ENCODE measurements at places on chromosomes 6 and 20.

DNA sequence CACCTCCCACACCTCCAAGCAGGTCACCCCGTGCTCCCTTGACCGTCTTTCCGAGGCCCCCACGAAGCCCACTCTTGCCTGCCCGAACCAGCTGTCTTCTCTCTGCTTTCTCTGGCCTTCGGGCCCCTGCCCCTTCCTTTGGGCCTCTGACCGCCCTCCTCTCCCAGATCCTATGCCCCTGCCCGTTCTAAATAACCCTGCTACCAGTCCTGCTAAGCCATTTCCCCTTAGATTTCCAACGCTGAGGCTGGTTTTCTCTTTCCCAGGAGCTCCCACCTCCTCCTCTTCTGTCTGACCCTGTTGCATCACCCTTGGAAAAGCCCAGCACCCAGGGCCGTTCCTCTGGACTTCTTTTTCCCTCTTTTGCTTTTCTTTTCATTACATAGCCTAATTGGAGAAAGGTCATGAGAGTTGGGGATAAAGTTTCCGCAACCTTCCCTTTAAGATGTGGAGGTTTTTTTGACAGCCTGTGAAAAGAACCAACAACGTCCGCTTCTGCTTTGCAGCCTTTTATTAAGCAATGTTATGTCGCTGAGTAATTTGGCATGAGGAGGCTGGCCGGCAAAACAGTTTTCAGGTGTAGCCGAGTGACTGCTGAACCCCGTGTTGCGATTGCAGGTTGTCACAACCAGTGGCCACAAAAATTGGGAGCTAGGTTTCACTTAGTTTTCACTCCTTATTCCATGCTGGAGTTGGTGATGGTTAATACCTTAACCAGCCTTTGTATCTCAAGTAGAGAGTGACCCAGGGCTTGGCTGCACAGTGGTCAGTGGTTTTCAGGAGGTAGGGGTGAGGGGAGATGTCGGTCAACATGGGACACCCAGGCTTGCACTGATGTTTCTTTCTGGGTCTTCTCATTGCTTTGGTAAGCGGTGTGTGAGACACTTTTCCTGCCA lies 970 bp downstream of the BLTP3A start:
- peak; percentile 53 for DNase-seq

- DNase-seq, result no peak
These were observed 96.1 kb upstream of the BHLHE23 start for GRCh38 chr20:63102721-63103375.

- no peak for DNase-seq
These were observed 57.6 kb downstream of the NUDT3 start for GRCh38 chr6:34334796-34335416.

DNA sequence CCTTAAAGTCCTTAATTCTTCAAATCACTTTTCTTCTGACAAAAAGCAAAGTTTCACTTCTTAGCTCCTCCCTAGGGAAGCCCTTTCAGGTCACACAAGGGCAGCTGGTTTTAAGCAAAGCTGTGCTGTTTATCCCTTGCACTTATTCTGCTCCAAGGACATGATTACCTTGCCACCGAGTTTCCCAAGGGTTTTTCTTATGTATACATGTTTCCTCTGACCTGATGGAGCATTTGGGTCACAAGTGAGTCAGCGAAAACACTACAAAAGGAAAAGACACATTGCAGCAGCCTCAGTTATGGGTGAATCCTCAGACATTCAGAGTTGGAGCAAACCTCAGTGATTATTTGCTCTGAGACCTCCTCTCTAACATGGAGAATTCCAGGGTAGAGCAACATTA lies 26.6 kb upstream of the ILRUN start:
- DNase-seq, result no peak

DNA sequence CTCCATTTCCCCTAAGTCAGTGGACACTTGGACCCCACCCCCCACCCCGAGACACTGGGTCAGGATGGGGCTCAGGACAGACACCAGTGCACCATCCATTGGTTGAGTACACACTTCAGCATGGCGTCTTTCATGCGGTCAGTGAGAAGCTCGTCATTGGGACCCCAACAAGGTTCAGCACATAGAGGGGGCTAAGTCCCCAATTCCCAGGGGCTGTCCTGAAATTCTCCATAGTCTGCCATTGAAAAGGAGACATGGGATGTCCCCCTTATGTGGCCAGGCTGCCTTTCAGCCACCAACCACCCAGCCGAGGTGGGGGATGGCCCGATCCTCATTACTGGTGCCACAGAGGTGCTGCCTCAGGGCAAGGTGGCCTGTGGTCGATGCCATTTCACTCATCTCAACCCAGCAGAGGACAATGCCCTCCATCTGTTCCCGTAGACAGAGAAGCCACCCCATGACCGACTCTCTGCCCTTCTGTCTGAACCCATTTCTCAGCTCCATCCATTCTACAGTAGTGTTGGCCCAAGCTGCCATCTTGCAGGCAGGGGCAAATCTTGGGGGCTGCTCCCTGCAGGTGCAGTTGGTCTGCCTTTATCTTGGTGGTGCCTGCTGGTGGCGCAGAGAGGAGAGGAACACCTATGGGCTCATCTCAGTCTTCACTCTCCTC lies 37.4 kb downstream of the PRR18 start:
- DNase-seq, result no peak

Data from Caco-2 (cell line).